Stimulated activated CD4-positive, alpha-beta T cell treated with anti-CD3 and anti-CD28 coated beads, Interleukin-4, amount 100 ng/mL, for 4 hours (primary cell): ENCODE measurements at places on chromosomes 6 and 20.

- no peak for DNase-seq
These were observed 67.7 kb upstream of the PLEKHG1 start for GRCh38 chr6:150531957-150532356.

GRCh38 chr20:25039697-25040437 is 18.1 kb downstream of the ACSS1 start:
- no peak for DNase-seq

DNA sequence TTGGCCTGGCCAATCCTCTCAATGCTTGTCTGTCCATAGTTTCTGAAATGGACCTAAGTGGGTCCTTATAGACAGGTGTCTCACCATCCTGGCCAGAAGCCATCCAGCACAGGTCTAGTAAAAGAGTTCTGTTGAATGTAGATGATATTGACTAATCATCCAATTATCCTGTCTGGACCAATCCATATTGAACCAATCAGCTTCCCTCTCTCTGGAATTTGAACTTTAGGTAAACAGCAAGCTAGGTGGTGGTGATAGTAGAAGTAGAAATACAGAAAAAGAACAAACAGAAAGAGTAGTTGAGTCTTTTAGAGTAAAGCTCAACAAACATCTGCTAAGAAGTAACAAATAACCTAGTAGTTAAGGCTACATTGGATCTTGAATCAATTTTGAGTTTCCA is 9.5 kb upstream of the PNRC1 start:
- no peak for DNase-seq

DNA sequence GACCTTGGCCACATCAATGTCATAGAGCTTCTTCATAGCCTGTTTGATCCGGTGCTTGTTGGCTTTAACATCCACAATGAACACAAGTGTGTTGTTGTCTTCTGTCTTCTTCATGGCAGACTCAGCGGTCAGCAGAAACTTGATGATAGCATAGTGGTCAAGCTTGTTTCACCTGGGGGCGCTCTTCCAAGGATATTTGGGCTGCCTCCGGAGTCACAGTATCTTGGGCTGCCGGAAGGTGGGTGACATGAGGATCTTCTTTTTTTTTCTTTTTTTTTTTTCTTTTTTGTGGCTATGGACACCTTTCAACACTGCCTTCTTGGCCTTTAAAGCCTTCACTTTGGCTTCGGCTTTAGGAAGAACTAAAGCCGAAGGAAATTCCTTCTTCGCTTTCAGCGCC is 244.6 kb downstream of the GJA1 start:
- DNase-seq, result no peak

- no peak for DNase-seq
These were observed 20.1 kb downstream of the ENPP3 start for GRCh38 chr6:131657222-131657621.

DNA sequence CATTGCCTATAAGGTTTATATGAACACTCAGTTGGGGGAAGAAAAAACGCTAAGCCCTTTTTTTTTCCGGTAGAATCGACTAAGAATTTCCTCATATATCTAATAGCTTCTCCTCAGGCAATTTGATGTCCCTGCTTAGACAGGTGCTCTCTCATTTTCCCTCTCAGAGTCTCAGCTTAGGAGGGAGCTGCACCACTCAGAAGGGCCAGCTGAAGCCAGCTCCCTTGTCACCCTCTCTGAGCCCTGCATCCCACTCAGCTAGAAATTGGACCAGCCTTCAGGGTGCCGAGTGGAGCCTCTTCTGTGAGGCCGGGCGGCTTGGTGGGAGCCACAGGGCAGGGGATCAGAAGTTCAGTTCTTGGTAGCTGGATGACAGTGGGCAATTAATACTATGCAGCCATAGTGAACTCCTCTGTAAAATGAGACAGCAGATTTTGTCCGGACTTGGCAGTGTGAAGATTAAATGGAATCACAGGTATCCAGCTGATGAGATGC is 368.5 kb downstream of the MAFB start:
- no peak for DNase-seq

GRCh38 chr6:31556307-31556706 is 8.9 kb downstream of the NFKBIL1 start:
- no peak for DNase-seq

GRCh38 chr6:31357886-31358285 is 907 bp upstream of the HLA-B start:
- no peak for DNase-seq

DNA sequence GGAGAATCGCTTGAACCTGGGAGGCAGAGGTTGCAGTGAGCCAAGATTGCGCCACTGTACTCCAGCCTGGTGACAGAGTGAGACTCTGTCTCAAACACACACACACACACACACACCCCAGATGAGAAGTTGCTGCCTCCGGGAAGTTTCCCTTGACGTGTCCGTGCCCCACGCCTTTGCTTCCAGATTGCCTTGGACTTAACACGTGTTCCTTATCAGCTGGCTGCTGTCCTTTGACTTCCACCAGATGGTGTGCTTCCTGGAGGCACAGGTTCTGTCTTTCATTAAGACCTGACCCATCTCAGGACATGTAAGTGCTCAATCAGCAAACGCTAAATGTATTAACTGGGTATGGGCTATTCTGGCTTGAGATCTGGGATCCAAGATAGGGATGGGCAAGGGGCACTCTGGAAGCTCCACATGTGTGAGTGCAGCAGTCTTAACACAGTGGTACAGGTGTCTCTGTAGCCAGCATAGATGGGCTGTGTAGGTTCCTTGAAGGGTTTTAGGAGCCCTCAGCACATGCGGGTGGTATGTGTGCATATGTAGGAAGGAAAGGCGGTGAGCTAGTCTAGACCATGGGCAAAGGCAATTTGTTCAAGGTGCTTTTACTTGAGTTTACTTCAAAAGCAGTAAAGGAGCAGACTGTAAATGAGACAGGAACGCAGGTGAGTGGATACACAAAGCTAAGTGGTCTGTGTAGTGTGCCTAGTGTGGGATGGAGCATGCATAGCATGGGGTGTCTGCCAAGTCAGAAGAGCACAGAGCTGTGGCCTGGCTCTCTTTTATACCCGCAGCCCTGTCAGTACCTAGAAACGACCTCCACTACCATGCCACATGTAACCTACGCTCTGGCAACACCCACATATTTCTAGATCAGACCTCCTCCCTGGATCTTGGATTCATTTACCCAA is 11.6 kb downstream of the PIGT start:
- no peak for DNase-seq
